Stimulated activated naive CD8-positive, alpha-beta T cell treated with anti-CD3 and anti-CD28 coated beads, Interleukin-15, amount 100 ng/mL, for 72 hours (primary cell): ENCODE measurements at places on chromosomes 5 and 9.

DNA sequence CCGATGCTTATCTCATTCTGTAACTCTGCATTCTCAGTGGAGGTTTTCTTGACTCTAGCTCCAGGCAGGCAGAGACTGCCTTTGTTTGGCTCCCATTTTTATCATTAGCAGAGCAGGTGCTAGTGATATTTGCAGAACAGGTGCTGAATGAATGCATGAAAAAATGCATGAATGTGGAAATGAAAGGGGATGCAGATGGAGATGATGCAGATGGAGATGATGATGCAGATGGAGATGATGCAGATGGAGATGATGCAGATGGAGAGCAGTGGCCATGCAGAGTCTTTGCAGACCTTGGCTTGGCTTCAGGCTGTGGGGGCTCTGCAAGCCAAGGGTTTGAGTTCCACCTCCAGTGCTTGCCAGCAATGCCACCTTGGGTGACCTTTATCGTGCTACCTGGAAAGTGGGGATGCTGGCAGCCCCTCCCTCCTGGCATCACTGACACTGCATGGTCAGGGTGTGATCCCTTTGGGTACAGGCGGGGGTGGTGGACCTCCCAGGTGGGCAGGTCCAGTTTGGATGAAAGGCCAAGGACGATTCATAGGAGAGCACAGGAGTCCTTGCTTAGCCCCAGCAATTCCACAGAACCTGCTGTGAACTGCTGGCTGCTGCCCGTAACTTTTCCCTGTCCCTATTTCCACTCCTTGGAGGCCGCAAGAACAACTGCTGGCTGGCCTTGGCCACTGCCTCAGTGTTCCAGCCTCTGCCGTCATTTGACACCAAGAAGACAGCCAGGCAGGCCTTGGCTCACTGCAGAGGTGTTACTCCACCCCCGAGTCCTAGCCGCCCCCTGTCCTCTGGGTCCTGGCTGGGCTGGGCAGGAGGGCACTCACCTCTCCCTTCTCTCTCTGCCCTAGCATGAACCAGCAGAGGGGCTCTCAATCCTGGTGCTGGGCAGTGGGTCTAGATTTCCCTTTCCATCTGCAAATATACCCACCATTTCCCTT, 33.0 kb downstream of the ERGIC1 start:
- DNase-seq: no peak

- peak; percentile 30 for DNase-seq
These were observed 129.8 kb downstream of the SLC12A2 start for GRCh38 chr5:128213340-128213739.

GRCh38 chr5:135156337-135156714, 122.3 kb upstream of the PITX1 start:
- DNase-seq: no peak

DNA sequence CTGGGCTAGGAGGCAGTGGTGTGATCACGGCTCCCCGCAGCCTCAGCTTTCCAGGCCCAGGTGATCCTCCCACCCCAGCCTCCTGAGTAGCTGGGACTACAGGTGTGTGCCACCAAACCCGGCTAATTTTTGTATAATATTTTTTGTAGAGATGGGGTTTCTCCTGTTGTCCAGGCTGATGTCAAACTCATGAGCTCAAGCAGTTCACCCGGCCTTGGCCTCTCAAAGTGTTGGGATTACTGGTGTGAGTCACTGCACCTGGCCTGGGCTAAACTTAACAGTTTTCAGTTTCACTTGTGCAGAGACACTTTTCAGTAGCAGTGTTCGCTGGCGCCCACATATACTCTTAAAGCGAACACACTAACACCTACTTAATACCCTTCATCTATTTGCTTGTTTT, 205.6 kb upstream of the ZNF608 start:
- no peak for DNase-seq

- DNase-seq: no peak
These were observed 780.8 kb upstream of the ARRDC3 start for GRCh38 chr5:92163906-92164305.
